Forelimb muscle (tissue), 1 donor: ENCODE measurements at places on chromosomes 2 and 18. TPM values are rescaled to one million over a fixed set of nuclear protein-coding genes. Genes with fewer than 3 reads are reported as not detected.

- no peak for DNase-seq
Observed at GRCh38 chr2:8252997-8253694, 428.7 kb upstream of the ID2 start.

Gene PIEZO2
- 31.0 TPM for polyA plus RNA-seq

DNA sequence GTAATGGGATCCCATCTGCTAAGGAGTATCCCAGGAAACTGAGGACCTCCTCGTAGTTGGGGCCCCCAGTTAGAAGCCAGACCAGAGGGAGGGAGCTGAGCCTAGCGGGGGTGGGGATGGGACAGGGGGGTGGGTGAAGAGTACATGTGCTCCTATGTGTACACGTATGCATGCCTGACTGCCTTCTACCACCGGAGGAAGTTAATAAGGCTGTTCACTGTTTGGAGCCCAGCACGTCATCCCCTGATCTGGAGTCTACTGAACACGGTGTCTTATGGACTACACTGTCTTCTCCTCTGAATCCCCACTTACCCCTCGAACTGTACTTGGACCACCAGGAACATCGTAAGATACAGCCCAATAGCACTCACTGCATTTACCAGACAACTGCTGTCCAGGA, 68.5 kb downstream of the SFXN5 start:
- no peak for DNase-seq

- DNase-seq = no peak
Observed at GRCh38 chr18:25727281-25727985, 363.0 kb downstream of the SS18 start.

Gene LAMA3
- polyA plus RNA-seq = 2.4 TPM

GRCh38 chr18:53838746-53839145, 385.7 kb downstream of the MBD2 start:
- no peak for DNase-seq

- no peak for DNase-seq
Observed at GRCh38 chr2:26654061-26654340, 12.8 kb upstream of the CIB4 start.

Gene SRD5A2
- 0.04 TPM for polyA plus RNA-seq

DNA sequence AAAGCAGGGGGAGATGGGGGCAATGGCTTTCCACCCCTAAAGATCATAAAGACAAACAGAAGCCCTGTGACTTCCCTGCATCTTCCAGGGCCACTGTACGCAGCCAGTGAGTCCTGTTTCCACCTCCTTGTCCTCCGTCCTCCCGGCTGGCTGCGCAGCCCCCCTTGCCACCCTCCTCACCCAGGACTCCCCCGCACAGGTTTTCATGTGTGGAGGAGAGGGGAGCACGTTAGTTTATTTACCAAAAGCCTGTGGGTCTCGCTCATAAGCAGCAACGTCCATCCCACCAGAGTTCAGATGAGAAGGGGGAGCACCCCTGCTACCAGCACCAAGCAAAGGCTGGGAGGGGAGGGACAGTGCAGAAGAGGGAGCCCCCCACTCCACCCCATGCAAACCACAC, 11.7 kb downstream of the CYP26B1 start:
- no peak for DNase-seq

- DNase-seq = peak; percentile 84
Observed at GRCh38 chr2:9261231-9261883, 54.7 kb downstream of the ASAP2 start.

- no peak for DNase-seq
Observed at GRCh38 chr2:206526416-206526815, 83.1 kb downstream of the ADAM23 start.

GRCh38 chr2:26384183-26384582, 17.5 kb upstream of the DRC1 start:
- DNase-seq = no peak

Gene CCDC74A
- 1.8 TPM for polyA plus RNA-seq

DNA sequence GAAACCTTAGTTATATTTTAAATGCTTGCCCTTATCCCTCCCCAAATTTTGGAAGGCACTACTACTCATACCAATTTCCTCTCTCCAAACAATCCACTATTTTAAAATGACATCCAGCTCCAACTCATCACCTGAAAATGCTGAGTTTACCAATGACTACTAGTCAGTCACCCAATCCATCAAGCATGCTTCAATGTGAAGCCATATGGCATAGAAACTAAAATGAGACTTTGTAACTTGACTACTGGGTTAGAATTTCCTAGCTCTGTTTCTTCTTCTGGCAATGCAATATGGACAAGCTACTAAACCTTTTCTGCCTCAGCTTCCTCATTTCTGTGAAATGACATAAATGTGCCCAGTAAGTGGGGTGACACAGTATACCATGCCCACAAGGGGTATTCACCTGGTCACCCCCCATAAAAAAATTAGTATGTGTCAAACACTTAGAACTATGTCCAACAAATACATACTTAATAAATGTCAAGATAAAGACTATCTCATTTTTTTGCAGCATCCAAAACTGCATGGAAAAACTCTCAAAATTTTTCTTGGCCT, 10.0 kb upstream of the STPG4 start:
- no peak for DNase-seq

DNA sequence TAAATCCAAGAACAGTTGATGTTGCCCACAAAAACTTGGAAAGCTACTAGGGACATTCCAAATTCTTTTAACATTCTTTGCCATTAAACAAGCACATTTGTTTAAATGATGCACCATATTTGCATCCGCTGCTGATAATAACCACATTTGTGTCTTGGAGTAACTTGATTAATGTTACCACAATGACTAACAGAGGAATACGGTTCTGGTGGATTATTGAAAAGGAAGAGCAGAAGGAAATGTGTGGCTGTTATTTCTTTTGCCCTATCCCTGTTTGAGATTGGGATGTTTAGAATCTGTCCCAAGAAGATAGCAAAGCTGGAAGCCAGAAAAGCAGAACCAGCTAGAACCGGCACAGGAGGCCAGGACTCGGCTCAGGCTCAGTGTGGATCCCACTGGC, 39.2 kb upstream of the RASGRP3 start:
- DNase-seq = no peak

Gene NAB1
- polyA plus RNA-seq = 53.9 TPM

DNA sequence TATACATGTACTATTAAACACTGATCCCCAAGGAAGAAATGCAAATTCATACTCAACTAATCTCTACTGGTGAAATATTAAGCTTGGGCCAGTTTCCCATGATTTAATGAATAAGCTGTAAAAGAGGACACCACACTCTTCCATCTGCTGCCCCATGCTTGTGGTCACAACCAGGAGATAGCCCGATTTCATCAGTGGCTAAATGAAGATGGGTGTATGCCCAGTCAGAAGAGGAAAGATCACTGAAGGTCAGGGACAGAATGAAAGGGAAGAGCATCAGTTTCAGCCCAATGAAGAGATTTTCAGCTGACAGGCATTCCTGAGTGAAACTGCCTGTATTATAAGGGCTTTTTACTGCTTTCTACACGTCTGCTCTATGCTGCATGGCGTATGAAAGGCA, 103.5 kb downstream of the KCNS3 start:
- DNase-seq = no peak

Gene PLEKHH2
- 7.4 TPM for polyA plus RNA-seq

DNA sequence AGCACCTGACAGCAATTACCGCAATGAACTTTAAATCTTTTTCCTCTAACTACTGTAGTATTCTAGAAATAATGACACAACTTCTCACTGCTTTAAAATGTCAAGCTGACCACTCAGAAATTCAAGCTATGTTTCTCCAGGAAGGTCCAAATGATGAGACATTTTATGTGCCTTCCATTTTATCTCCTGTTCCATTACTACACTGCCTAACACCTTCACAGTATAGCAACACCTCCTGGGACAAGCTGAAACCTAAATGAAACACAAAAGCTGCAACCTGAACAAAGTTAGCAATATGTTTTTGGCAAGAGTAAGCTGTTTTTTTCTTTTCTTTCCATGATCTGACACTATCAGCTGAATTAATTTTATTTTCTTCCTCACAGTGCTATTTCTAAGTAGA, 81.9 kb downstream of the IKZF2 start:
- no peak for DNase-seq

DNA sequence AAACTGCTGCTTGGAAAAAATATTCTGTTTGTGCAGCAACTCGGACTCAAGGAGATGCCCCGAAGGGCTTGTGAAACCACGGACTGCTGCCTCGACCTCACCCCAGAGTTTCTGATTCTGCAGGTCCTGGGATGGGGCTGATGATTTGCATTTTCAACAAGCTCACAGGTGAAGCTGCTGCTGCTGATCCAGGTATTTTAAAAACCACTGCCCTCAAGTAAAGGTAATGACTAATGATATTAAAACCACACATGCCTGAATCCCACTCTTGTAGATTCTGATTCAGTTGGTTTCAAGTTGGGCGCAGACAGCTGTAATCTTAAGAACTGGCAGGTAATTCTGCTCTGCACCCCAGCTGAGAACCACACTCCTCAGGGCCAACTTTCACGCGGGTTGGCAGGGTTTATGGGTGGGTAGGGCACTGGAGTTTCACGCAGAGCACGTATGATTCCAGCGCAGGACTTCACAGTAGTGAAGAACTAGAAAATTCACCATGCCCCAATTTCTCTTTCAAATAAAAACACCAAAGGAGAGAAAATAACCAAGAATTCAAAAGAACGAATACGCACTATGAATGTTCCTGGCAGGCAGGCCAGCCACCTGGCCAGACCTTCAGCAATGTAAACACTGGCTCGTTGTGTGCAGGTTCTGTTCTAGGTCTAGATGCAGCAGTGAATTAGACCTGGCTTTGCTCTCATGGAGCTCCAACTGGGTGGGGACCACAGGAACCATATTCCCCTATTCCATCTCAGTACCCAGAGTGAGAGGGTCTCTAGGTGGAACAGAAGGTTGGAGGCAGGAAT, 74.6 kb upstream of the ZFP36L2 start:
- DNase-seq = no peak

Gene GPR45
- not detected for polyA plus RNA-seq

GRCh38 chr2:164692114-164692513, 70.8 kb upstream of the GRB14 start:
- no peak for DNase-seq

Gene FSHR
- polyA plus RNA-seq = 0.43 TPM

- DNase-seq = peak; percentile 17
Observed at GRCh38 chr18:43620936-43621335, 343.6 kb upstream of the SYT4 start.

Gene ABCB11
- polyA plus RNA-seq = not detected
